COLO829 (cell line): ENCODE measurements at places on chromosomes 6 and 20.

DNA sequence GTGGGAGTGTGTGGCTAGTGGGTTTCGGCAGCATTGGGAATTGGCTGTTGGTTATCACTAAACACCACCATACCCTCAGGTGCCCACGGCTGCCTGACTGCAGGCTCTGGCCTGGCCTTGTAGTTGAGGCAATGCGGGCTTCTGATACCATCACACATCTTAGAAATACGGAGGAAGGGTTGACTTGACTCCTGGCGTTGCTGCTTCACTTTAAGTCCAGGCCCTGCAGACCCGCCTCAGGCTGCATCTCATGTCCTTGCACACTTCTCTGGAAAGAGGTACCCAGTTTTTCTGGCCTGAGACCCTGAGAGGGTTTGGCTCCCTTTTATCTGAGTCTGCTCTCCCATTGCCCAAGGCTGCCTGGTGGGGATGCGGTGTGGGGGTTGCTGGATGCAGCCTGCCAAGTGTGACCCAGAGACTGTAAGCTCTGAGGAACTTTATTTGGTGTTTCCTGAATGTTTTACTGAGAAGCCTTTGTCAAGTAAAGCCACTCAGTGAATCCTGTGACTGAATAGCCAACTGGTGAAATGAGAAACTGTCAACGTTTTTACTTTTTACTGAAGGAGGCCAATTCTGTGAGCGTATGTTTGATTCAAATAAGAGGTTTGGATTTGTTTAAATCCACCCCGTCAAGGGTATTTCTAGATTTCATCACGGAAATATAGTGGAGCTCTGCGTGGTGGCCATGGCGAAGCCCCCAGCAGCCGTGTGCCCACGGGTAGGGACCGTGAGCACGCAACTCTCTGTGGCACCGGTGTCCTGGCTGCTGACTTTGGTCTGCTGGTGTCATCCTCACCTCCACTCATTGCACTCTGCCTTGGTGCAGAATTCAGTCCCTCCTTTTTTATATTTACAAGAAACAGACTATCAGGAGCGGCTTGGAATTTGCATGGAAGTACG is 160.1 kb downstream of the DTNBP1 start:
- peak; percentile 39 for DNase-seq

GRCh38 chr6:26215585-26216358 is 128.5 kb downstream of the HFE start:
- no peak for DNase-seq

GRCh38 chr20:10524034-10524476 is 89.0 kb downstream of the SLX4IP start:
- DNase-seq: no peak

DNA sequence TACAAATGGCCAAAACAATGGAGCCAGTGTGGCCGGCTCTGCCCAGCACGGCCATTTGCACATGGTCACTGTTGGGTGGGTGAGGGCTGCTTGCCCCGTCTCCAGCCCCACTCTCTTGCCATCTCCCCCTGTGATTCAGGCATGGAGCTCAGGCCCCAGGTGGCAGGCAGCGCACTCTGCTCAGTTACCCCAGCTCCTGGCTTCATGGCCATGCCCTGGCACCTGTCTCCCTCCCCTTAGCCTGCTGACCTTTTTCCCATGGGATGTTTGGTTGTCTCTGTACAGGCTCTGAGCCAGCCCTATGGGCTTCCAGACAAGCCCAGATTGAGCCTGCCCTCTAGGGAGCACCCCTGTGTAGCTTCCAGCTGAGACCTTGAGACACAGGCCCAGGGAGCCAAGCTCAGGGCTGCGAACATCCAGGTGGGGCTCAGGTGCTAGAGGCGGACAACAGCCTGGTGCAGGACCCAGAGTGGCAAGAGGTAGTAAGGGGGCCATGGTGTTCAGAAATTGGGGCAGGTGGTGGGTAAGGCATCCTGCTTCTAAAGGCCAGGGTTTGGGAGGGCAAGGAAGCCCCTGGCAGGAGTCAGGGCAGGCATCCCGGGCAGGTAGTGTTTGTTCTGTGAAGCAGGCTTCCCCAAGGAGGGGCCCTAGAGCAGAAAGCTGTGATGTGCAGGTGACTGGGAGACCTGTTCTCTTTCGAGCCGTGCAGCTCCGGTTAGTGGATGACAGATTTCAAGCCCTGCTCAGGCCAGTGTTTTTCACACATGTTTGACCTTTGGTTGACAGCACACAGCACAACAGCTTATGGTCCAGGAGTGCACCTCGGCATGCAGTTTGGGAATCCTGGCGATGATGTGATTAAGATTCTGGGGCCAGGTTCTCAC is 17.7 kb downstream of the SYNJ2 start:
- no peak for DNase-seq

DNA sequence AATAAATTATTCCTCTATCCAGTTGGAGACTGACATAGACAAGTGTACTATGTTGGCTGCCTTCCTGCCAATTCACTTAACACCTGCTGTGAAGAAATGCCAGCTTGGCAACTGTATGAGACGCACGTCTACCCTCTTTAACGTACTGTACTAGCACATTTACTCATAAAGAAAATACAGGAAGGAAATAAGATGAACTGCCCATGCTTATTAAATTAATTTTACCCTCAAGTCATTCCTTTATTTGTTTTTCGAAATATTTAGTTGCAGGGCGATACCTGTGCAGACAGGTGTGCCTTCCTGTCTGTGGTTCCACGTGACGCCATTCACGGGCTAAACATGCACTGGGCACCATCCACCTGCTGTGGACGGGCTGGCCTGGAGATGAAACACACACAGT is 52.0 kb downstream of the PSMG4 start:
- DNase-seq: no peak

DNA sequence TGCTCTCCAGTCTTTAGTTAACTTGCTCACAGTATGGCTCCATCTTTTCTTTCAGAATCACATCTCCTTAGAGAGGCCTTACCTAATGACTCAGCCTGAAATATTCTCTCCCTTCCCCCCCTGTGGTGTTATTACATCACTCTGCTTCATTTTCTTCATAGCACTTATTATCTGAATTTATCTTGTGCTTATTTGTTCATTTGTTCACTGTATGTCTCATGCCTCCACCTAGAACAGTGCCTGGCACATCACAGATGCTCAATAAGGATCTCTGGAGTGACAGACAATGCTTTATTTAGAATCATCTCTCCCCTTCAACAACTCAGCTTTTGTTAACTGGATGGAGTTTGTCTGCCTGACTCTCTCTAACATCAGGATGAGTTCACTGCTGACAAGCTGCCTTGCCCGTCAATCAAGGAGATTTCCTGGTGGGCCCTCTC is 96.6 kb upstream of the MAN1A1 start:
- DNase-seq: peak; percentile 22

- DNase-seq: no peak
Measured at GRCh38 chr20:37567331-37567665, 39.6 kb upstream of the BLCAP start.

GRCh38 chr20:32457479-32457986 is 99.4 kb downstream of the ASXL1 start:
- DNase-seq: peak; percentile 45

DNA sequence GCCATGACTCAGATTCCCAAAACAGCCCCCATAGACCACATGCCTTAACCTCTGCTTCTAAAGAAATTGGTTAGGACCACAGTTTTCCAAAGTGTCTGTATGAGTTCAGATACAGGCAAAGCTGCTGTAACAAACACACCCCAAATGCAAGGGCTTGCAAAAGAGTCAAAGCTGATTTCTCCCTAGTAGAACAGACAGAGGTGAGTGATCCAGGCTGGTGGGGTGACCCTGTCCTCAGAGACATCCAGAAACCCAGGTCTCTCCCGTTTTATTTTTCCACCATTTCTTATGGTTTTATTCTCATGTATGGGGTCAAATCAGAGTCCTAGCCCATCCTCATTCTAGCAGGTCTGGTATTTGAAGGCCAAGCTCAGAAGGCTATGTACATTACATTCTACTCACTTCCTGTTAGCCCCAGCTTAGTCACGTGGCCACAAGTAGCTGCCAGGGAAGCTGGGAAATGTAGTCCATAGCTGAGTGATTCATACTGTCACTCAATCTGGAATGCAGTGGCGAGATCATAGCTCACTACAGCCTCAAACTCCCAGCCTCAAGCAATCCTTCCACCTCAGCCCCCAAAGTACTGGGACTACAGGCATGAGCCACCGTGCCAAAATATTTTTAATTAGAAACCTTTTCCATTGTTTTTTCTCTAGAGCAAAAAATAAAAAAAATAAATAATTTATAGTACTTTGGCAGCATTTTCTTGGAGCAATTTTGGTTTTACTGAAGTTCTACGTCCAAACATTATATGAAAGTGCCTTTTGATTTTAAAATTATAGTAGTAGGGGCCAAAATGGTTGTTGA is 175.2 kb downstream of the ZMYND8 start:
- DNase-seq: peak; percentile 94

GRCh38 chr6:88588938-88589337 is 374.5 kb downstream of the RNGTT start:
- DNase-seq: no peak

GRCh38 chr6:135750081-135750480 is 101.4 kb upstream of the PDE7B start:
- DNase-seq: no peak

DNA sequence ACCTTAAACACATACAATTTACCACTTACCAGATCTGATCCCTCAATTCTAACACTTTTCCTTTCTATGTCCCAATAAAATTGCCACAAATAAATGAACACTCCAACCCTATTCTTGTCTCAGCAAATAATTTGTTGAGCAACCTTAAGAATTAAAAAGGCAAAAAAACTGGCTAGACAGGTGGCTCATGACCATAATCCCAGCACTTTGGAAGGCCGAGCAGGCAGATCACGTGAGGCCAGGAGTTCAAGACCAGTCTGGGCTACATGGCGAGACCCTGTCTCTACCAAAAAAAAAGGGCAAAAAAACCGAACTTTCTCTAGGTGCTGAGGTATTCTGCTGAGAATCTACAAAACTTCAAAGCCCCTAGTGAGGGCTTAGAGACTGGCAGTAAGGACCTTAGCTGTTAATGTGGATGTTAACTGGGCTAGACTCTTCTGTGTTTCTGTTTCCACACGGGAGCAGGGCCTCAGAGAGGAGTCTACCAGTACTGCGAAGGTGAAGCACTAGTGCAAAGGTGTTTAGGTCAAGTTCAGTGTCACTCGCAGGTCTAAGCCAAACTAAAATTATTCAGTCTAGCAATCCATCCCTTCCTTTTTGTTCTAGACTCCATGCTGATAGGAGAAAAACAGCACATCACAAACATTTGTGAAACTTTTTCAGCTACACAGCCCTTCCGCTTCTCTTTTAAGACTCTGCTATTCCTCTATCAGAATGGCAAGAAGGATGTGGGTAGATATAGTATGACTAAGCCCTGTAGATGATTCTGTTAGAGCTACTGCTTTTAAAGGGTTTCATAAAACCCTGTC is 2.6 kb downstream of the FASTKD5 start:
- no peak for DNase-seq
